ENCODE measurements at places on chromosomes 13 and 19.

- no peak for DNase-seq
Observed at GRCh38 chr19:18948075-18948975, 7.3 kb upstream of the HOMER3 start.

DNA sequence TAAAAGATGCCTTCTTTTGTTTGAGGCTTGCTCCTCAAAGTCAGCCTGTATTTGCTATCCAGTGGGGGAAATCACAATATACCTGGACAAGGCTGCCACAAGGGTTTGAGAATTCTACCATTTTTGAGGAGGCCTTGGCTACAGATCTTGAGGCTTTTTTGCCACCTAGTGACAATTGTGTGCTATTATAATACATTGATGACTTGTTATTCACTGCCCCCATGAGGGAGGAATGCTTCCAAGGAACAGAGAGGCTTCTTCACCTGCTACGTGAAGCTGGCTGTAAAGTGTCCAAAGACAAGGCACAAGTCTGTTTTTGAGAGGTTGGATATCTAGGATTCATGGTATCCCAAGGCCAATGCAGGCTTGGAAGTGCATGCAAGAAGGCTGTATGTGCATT, 72.5 kb downstream of the ZNF708 start:
- peak; percentile 52 for DNase-seq

- no peak for DNase-seq
Observed at GRCh38 chr13:52899206-52899605, 50.8 kb upstream of the PCDH8 start.

GRCh38 chr13:67554746-67555452, 324.8 kb upstream of the PCDH9 start:
- peak; percentile 2 for DNase-seq

DNA sequence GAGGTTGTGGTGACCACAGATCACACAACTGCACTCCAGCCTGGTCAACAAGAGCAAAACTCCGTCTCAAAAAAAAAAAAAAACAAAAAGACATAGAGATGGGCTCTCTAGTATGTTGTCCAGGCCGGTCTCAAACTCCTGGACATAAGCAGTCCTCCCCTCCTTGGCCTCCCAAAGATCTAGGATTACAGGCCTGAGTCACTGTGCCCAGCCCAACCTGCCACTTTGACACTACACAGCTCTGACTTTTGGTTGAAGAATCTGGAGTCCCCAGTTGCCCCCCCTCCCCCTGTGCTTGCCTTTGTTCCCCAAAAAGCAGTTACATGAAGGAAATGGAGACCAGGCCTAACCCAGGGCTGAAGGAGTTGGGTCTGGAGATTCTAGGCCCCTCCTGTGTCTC, 12.9 kb downstream of the CARM1 start:
- peak; percentile 95 for DNase-seq
